ENCODE measurements at places on chromosomes 7 and 10. TPM values are rescaled to one million over a fixed set of nuclear protein-coding genes. Genes with fewer than 3 reads are reported as not detected.

The TAC1 gene
- total RNA-seq = not detected

DNA sequence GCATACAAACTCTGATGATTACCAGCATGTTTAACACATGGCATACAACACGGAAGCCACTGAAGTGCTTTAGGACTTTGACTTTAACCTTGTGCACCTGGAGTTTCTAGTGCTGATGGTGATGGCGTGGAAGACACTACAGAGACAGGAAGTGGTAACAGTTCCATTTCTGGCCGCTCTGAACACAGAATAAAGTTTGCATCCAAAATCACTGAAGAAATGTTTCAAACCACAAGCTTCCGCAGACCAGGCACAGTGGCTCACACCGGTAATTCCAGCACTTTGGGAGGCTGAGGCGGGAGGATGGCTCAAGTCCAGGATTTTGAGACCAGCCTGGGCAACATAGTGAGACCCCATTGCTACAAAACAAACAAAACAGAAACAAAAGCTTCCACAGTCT lies 40.3 kb upstream of the TNPO3 start:
- no peak for DNase-seq

GRCh38 chr10:132328738-132329137 lies 3.3 kb upstream of the LRRC27 start:
- no peak for DNase-seq

DNA sequence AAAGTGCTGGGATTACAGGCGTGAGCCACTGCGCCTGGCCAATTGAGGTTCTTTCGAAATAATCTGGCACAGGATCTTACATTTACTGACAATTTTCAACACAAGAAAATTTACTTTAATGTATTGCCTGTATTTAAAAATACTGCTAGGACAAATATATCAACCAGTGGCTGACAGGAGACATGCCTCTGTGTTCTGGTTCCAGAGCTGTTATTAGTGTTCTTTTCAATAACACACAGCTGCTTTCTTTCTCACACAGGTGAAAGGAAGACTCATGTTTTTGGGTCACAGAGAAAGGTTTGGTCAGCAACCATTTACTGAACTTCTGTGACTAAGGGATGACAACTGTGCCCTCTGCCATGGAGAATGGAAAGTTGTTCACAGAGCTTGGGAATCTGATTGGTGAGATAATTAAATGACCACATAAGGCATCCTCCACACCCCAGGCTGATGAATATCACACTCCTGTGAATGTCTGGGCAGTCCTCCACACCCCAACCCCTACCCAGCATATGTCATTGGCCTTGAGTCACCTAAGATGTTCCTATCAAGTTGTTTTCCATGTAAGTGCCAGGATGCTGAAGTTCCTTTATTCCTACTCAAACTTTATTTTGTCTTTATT lies 180.1 kb downstream of the RAPGEF5 start:
- DNase-seq = peak; percentile 60
